ENCODE measurements at places on chromosomes 16 and 17.

DNA sequence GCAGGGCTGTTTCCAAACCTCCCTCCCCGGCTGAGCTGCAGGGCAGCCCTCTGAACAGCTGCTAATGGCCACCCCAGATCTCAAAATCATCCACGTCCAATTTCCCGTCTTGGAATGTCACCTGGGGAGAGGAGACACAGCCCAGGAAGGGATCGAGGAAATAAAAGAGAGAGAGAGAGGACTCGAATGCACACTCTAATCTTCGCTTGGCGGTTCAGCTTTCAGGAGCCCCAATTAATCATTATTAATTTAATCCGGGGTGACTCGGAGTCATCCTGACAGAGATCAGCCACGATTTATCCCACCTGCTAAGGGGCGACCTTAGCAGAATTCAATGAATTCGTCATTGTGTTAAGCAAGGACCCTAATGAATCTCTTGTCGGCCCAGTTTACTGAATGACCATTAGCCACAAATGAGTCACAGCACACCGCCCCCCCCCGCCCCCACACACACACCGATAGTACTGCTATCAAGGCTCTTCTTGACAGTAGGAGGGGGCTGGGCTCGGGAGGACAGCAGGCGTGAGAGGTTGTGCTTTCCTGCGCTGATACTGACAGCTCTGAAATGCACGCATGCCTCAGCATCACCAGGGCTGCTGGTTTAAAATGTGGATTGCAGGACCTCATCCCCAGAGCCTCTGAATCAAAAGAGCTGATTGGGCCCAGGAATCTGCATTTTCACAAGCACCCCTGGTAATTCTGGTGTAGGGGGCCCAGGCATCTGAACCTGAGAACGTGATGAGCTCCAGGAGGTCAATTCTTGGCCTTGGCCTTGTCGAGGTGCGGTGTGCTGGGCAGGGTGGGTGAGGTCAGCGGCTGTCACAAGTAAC is 190.0 kb upstream of the CIBAR2 start:
- no peak for DNase-seq

- DNase-seq: no peak
Observed at GRCh38 chr17:21072745-21073197, 30.0 kb upstream of the USP22 start.

GRCh38 chr16:8763899-8764298 is 33.5 kb downstream of the TMEM186 start:
- no peak for DNase-seq

GRCh38 chr17:81688616-81689015 is 4.8 kb downstream of the HGS start:
- no peak for DNase-seq

DNA sequence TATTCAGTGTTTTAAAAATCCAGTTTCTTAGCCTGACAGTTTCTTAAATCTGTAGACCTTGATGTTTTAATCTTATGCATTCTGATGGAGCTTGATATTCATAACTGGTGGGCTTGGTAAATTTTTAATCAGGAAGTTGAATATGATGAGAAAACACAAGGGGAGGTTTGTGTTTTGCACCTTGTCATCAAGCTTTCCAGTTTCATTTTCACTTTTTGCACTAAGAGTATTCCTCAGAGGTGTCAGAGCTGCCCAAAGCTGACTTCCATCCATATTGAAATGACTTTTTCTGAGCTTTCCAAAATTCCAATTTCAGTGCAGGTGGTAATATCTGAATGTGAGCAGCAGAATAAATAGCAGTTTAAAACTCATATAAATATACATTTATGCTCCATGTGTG is 555.0 kb upstream of the RBFOX1 start:
- DNase-seq: no peak

GRCh38 chr17:21463779-21464407 is 87.7 kb downstream of the KCNJ12 start:
- DNase-seq: no peak

DNA sequence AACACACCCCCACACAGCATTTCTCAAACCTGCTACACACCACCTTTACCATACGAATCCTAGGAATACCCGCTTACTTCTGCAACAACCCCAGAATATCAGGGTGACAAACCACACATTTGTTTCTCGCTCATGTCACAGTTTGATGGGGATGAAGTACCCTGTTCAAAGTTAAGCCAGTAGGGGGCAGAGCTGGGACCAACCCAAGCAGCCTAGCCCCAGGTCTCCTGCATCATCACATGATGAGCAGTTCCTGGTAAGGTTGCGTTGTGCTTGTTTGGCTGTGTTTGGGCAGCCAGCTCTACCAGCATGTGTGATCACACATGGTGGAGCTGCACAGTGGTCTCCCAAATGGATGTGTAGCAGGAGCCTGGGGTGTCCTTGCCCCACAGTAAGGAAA is 103.6 kb upstream of the C16orf82 start:
- no peak for DNase-seq

GRCh38 chr17:49987681-49988441 is 7.2 kb downstream of the DLX3 start:
- no peak for DNase-seq

GRCh38 chr17:63930951-63931575 is 1.1 kb downstream of the CD79B start:
- DNase-seq: no peak

GRCh38 chr17:4658478-4659305 is 17.2 kb upstream of the ALOX15 start:
- DNase-seq: no peak

- no peak for DNase-seq
Observed at GRCh38 chr17:4858068-4858881, 25.1 kb downstream of the MINK1 start.

DNA sequence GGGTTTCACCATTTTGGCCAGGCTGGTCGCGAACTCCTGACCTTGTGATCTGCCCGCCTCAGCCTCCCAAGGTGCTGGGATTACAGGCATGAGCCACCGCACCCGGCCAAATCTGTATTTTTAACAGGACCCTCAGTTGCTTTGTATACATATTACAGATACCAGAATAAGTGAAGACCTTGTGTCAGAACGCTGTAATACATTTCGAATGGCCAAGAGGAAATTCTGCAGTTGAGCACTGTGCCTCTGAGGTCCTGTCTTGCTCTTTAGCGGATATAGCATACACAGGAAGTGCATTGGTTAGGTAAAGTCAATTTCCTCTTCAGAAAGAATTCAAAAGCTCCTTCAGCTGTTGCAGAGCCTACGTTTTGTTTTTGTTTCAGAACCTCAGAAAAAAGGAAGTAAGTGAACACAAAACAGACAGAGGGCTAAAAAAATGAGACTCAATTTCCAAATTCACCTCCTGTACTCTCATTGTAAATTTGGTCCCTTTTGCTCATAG is 15.7 kb downstream of the CRLF3 start:
- DNase-seq: no peak

DNA sequence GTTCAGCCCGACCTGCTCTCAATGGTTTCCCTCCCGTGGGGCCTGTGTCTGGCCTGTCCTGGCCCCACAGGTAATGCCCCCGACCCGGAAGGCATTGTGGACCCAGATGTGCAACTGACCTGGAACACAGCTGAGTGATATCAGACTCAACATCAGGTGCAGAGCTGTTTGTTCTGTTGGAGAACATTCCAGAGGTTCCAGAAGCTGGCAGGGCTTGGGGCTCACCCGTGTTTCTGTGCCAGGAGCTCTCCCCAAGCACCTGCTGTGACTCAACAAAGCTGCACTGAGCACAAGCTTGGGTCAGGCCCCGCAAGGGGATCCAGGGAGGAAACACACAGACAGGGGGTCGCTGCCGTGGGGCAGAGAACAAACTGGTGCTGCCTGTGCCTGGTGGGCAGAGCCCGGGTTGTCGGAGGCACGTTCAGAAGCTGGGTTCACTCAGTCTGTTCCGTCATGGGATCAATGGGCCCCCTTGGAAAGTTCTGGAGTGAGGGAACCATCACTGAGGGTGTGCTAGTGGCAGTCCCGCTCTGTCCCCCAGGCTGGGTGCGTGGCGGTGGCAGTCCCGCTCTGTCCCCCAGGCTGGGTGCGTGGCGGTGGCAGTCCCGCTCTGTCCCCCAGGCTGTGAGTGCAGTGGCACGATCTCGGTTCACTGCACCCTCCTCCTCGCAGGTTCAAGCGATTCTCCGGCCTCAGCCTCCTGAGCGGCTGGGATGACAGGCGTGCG is 22.1 kb downstream of the HS3ST6 start:
- no peak for DNase-seq

- no peak for DNase-seq
Observed at GRCh38 chr16:22961206-22961605, 147.2 kb downstream of the HS3ST2 start.

- no peak for DNase-seq
Observed at GRCh38 chr16:19835196-19835595, 49.5 kb downstream of the GPRC5B start.

GRCh38 chr17:75981019-75981615 is 2.1 kb downstream of the TEN1 start:
- DNase-seq: no peak

- no peak for DNase-seq
Observed at GRCh38 chr17:10077561-10078299, 120.7 kb downstream of the GAS7 start.

DNA sequence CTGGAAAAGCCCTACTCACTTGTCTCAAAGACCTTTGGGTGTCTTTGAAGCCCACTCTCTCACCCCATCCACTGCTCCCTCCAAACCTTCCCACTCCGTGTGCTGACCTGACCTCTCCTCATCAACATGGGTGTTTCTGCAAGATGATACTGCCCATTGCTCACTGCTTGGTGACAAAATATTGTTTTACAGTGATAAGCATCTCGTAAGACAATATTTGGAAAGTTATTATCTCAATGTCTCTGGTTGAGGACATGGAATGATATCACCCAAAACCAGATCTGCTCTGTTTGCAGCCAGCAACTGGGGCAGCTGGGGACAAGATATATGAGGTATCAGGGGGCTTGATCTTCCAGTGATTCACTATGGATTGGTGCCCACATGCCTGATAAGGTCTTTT is 195.8 kb downstream of the SALL1 start:
- DNase-seq: no peak

GRCh38 chr16:66948837-66949225 is 12.2 kb upstream of the CES3 start:
- no peak for DNase-seq

- no peak for DNase-seq
Observed at GRCh38 chr17:81457401-81457800, 55.2 kb downstream of the ACTG1 start.

DNA sequence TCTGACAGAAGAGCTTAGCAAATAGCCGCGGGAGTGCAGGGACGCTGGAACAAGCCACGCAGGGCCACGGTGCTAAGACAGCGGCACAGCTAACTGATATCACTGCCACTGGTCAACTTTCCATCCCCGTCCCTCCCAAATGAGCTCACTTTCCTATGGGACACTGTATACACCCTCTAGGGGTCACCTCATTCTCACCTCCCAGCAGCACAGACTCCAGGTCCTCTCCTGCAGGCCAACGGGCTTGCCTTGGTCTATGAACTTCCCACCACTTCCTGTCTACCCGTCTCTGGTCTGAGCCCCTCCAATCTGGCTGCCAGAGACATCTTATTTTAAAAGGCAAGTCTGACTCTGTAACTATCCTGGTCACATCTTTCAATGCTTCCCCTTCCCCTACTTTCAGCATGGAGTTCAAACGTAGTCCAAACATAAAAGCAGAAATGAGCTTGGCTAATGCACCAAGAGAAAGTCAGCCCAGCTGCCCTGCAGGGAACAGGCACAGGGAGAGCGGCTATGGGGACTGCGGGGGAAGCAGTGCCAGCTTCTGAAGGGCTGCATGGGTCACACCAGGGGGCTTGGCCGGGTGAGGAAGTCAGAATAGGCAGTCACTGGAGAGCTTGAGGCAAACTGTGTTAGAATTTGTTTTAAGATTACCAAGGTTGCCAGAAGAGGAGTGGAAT is 26.3 kb upstream of the SLC38A8 start:
- DNase-seq: no peak

DNA sequence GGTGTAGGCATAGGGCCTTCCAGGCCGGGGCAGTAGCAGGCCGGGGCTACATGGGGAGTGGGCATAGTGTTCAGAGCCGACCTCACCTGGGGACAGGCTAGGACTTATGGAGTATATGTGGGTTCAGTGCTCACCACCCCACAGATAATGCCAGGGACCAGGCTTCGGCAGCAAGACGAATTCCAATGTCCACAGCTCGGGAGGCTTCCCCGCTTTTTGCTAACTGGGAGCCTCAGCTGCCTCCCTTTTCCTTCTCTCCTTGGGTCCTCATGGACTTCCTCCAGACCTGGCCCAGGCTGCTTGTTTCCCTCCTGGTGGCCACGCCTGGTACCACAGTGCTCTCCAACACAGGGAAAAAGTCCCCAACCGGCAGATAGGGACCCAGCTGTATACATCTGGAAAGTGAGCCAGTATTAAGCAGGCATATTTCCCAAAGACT is 20.1 kb upstream of the SLC46A1 start:
- no peak for DNase-seq

DNA sequence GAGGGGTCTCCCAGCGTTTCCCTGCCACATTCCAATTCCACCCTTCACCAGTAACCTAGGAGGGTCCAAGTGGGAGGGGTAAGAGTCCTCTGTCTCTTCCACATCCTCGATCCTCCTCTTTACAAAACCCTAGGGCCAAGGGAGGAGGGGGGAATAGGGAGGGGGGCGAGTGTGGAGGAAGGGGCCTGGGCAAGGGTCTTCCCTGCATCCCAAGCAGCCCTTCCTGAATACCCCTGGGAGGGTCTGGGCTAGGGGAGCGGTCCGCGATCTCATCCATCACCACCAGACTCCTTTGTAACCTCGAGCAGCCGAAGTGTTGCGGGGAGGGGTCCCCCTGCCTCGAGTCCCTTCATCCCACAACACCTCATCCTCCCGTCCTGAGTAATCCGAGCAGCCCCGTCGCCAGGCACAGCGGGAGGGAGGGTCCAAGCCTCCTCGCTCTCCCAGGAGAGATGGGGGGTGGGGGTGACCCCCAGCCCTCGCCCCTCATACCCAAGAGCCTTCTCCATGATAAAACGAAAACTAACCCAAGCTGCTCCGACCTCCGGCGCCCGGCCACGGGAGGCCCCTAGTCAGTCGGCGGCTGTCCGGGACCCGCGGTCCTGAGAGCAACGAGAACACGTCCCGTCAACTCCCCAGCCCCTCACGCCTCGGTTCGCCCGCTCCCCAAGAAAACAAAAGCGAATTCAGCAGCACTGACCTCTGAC is 502 bp downstream of the SMPD3 start:
- no peak for DNase-seq

GRCh38 chr17:49434821-49435670 is 20.4 kb upstream of the PHB1 start:
- DNase-seq: peak; percentile 43

- DNase-seq: no peak
Observed at GRCh38 chr17:75812096-75813013, 27.7 kb downstream of the UNK start.

GRCh38 chr16:87323727-87324410 is 6.7 kb upstream of the C16orf95 start:
- no peak for DNase-seq

- no peak for DNase-seq
Observed at GRCh38 chr17:81365148-81365600, 30.1 kb upstream of the BAHCC1 start.

- DNase-seq: no peak
Observed at GRCh38 chr17:75692976-75693375, 25.8 kb downstream of the SAP30BP start.

DNA sequence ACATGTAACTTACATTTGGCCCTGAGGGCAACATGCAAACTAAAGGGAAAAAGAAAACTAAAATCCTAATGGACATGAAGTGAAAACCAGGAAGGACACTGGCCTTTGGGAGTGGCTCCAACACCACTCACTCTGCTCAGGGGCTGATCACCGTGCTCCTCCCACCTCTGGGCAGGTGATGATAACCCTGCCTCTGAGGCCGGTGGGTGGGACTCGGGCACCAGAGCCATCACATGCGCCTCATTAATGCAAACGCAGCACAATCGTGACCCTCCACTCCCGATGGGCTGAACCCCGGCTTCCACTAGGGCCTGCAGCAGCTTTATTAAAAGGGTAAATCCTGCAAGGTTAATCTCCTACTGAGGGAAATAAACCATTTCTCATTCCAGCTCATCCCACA is 4.7 kb downstream of the KLHDC4 start:
- DNase-seq: peak; percentile 42

Data from hematopoietic multipotent progenitor cell treated with erythropoietin and hydrocortisone succinate and interleukin-3 and kit ligand, for 17 days (in vitro differentiated cells).